Stimulated activated CD8-positive, alpha-beta memory T cell treated with anti-CD3 and anti-CD28 coated beads, Interleukin-4, amount 100 ng/mL, for 1 hour (primary cell): ENCODE measurements at places on chromosomes 6 and 20.

DNA sequence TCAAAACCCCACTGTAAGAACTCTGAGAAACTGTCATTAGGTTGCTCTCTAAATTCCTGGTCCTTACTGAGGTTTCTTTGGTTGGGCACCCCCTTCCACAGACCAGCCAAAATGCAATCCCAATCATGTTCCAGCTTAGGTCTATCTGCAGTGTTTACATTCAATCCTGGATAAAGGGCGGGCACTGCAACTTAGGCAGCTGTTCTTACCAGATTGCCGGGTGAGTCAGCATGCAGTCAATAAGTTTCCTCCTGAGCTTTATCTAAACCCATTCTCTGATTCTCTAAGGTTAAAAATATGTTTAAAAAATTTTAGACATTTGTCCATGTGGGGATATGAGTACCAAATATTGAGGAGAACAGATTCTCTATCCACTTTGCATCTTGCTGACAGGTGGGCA lies 197.8 kb downstream of the HAO1 start:
- no peak for DNase-seq

DNA sequence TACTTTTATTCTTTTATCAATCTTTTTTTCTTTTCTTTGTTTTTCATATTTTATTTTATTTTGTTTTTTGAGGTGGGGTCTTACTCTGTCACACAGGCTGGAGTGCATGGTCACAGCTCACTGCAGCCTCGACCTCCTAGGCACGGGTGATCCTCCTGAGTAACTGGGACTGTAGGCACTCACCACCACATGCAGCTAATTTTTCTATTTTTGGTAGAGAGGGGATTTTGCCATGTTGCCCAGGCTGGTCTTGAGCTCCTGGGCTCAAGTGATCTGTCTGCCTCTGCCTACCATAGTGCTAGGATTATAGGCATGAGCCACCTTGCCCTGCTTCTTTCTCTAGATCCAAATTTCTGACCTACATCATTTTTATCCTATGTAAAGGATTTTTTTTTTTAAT lies 153.2 kb downstream of the CDKAL1 start:
- no peak for DNase-seq

- DNase-seq, result no peak
These were observed 1.3 kb upstream of the SDCBP2 start for GRCh38 chr20:1330075-1330830.

DNA sequence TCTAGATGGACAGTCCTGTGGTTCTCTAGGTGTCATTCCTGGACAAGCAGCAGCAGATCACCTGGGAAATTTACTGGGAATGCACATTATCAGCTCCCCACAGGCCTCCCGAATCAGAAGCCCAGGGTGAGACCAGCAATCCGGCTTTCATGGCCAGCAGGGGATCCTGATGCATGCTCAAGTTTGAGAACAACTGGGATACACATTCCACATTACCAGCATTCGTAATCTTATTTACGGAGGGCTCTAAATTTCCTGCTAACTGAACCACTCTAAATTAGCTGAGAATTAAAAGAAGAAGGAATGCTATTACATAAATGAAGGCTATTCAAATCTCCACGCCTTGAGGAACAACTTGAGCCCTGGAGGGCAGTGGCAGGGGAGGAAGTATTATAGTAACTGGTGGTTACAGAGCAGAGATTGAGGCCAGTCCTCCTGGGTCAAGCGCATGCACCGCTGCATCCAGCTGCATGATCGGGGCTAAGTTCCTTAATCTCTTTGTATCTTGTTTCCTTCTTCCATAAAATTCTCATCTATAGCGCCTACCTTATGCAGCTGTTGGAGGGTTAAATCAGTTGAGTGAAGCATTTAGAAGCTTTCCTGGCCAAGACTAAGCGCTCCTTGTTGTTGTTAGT lies 403.7 kb downstream of the CDH26 start:
- DNase-seq, result no peak

GRCh38 chr6:45432977-45433376 lies 55.2 kb upstream of the SUPT3H start:
- DNase-seq, result no peak

GRCh38 chr6:39218868-39219567 lies 10.3 kb downstream of the KCNK5 start:
- no peak for DNase-seq

GRCh38 chr20:10242166-10242565 lies 23.5 kb downstream of the SNAP25 start:
- no peak for DNase-seq

GRCh38 chr6:79946272-79947190 lies 822 bp downstream of the ELOVL4 start:
- no peak for DNase-seq

DNA sequence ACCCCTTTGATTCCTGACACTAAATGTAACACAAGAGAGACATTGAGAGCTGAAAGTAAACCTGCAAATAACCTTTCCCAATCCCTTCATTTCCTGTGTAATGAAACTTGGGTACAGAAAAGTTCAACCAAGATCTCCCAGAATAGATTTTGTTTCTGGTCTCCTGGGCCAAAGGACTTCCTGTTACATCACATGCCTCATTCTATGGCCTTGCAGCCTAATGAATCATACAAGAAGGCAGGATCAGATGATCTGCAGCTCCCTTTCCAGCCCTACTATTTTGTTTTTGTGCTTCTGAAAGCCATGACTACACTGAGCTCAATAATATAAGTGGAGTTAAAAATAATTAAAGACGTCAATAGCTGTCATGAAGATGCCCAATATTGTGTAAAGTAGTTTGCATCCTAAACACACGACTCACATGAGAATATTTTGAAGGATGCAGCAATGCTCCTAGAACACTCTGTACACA lies 73.4 kb upstream of the NOX3 start:
- no peak for DNase-seq
